ENCODE measurements at places on chromosomes 7 and 10. TPM values are rescaled to one million over a fixed set of nuclear protein-coding genes. Genes with fewer than 3 reads are reported as not detected.
A peak's percentile ranks its signal among the peaks of the same experiment; 100 is the strongest.

TSPAN13 gene
- 6.1 TPM for total RNA-seq

ZMYND11 gene
- total RNA-seq: 72.2 TPM

- DNase-seq: peak; percentile 73
Measured at GRCh38 chr10:88820748-88821401, 18.3 kb downstream of the LIPM start.

GRCh38 chr7:35716038-35716803 is 21.3 kb upstream of the HERPUD2 start:
- DNase-seq: peak; percentile 54

GRCh38 chr10:93080350-93081046 is 6.8 kb downstream of the CYP26A1 start:
- peak; percentile 37 for DNase-seq

GRCh38 chr7:600149-601035 is 80.7 kb upstream of the PDGFA start:
- DNase-seq: no peak

DNA sequence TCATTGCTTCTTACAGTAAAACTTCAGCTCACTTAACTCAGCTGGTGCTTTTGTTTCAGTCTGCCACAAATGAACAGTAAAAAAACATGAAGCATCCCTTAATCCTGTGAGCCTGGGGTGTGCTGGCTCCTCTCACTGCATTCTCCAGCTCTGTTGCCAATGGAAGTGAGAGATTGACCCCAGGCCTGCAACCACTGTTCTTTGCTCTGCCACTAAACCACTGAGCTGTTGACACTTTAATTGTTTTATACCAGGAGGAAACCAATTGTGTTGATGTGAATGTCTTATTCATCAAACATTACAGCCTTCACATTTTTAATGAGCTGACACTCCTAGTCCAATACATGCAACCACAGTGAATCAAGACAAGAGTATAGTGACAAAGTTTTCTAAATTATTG is 69.4 kb upstream of the FZD1 start:
- DNase-seq: no peak

GRCh38 chr10:58943256-58943890 is 233.1 kb upstream of the PHYHIPL start:
- no peak for DNase-seq

Data from IMR-90 (cell line).